ENCODE measurements at places on chromosomes 2 and 18. TPM values are rescaled to one million over a fixed set of nuclear protein-coding genes. Genes with fewer than 3 reads are reported as not detected.
A peak's percentile ranks its signal among the peaks of the same experiment; 100 is the strongest.

The APOB gene
- not detected for total RNA-seq

The MALL gene
- 0.27 TPM for total RNA-seq

The CYB5A gene
- 11.1 TPM for total RNA-seq

The GPR39 gene
- total RNA-seq, result not detected

The KYNU gene
- total RNA-seq, result not detected

The PLEKHM3 gene
- total RNA-seq, result 15.1 TPM

The RNF144A gene
- total RNA-seq, result 9.0 TPM

The CDK15 gene
- not detected for total RNA-seq

The IKZF2 gene
- 225 TPM for total RNA-seq

The ASIC4 gene
- total RNA-seq, result 0.12 TPM

DNA sequence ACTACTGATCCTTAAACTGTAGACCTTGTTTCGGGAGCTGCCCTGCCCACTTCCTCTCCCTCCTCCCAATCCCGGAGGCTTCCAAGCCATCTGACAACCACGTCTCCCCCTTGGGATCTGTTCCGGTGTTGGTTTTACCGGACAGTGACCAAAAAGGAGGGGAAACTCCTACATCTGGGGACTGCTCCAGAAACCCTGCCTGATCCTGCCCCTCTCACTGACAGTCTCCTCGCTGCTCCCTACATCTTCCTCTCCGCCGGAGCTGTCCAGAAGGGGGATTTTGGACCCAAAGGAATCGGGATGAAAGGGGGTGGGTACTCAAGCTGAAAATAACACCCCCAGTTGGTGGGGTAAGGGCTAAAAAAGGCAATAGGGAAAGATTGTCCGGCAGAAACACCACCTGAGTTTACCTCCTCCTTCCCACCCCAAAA lies 1.5 kb downstream of the INO80D start:
- DNase-seq, result no peak

DNA sequence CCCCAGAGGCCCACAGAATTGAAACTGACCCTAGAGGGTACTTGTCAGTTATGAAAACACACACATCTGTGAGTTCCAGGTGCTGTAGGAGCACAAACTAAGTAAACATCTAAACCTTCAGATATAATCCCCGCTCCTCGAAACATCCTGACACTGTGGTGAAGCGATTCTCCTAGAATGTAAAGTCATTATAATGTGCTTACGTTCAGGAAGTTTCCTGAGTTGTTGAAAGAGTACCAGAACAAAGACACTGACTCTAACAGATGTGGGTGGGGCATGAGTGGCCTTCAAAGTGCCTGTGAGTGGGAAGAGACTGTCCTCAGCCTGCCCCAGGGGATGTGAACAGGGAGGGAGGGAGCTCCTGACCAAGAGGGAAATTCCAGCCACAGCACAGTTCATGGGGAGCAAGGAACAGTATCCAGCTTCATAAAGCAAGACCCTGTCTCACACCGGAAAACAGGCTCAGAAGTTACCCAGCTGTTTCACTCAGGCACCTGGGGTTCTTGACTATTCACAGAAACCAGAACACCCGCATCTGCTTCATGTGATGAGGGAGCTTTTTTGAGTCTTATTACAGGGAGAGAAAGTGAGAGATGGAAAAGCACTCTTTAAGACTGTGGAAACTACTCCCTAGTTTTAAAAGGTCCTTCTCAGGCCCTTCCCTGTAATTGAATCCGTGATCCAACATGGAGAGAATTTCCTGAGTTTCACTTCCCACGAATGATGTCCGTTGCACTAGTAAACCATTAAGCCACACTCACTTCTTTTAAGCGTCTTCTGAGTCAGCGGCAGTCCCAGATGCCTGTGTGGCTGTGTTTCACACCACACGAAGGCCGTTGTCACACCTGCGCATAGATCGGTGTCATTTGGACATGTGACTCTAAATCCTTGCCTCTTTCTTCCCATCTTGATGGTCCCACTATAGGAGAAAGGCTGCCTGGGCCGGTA lies 88.6 kb upstream of the EML6 start:
- DNase-seq, result peak; percentile 33

- DNase-seq, result no peak
Observed at GRCh38 chr18:31102025-31102684, at the start of gene DSC2. DSC2 (minus strand) TSS chr18:31102421; CDS start chr18:31101971, 450 bp downstream.

GRCh38 chr2:171404261-171404660 lies 29.5 kb downstream of the METTL8 start:
- no peak for DNase-seq

DNA sequence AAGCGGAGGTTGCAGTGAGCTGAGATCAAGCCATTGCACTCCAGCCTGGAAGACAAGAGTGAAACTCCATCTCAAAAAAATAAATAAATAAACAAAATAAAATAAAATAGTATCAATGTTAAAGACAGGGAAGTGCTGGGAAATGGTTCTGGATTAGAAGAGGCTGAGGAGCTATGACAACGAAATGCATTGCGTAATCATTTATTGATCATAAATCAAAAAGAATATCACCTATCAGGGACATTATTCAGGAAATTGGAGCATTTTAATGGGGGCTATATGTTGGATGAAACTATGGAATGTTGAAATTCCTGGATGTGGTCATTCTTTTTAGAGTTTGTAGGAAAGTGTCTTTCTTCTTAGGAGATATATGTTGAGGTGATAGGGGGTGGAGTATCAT lies 30.9 kb upstream of the MTA3 start:
- DNase-seq, result no peak

GRCh38 chr18:77207540-77207939 lies 42.1 kb upstream of the GALR1 start:
- peak; percentile 68 for DNase-seq

GRCh38 chr2:162732946-162733698 lies 105.4 kb downstream of the KCNH7 start:
- DNase-seq, result no peak

- no peak for DNase-seq
Observed at GRCh38 chr18:28669165-28669564, 492.2 kb upstream of the CDH2 start.

DNA sequence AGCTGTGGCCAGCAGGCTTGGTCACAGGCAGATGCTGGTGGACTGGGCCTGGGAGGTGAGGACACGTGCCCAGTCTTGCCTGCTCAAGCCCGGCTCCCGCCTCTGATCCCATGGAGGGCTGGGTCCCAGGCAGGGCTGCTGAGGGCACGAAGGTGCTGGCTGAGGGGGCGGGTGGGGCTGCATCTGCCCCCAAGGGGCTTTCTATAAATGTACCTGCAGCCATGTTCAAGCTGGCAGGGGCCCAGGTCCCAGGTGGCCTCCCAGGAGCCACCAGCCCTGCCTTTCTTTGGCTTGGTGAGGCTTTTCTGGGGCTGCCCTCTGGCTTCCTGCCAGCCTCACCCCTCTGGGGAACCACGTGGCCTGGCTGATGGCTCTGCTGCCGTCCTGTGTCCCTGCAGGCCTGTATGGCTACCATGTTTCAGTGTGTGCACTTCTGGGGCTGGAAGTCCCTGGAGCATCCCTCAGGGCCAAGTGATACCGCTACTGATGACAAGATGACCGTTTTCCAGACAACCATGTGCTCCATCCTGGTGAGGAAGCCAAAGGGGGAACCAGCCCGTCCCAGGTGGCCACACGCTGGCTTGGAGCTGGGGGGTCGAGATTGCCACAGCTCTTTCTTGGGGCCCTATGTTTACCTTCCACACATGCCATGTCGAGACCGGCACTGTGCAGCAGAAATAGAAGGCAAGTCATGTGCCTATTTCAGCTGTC lies 23.2 kb downstream of the HJURP start:
- no peak for DNase-seq

GRCh38 chr18:7104649-7105048 lies 12.9 kb downstream of the LAMA1 start:
- DNase-seq, result no peak

DNA sequence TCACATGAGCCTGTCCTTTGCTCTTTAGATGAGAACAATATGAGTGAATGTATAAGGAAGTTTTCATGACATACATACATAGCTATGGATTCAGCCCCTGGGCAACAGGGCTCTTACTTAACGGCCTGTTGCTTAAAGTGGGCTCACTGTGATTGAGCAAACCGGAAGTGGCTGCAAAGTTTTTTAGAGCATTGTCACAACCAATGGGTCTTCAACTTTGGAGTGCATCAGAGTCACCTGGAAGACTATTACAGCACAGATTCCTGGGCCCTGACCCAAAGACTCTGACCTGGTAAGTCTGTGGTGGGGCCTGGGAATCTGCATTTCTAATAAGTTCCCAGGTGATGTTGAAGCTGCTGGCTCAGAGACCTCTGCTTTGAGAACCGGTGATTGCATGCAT lies 106.3 kb upstream of the SEC11C start:
- no peak for DNase-seq

GRCh38 chr2:212596276-212596675 lies 57.7 kb upstream of the ERBB4 start:
- DNase-seq, result no peak

DNA sequence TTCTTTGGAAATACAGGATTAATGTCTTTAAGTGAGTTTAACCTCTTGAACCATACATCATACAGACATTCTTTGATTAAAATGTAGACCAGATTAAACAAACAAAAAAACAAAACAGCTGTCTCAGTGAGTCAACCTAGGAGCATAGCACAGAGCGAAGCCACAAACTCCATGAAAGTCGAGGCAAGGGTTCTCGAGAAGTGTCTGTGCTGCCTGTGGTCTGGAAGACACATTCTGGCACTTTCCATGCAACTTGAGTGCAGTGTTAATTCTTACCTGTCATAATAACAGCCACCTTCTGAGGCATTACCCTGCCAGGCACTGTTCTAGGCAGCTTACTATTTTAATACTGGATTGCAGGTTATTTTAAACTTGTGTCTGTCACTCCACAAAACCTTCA lies 435.5 kb upstream of the MMADHC start:
- peak; percentile 20 for DNase-seq

GRCh38 chr2:25960920-25961319 lies 21.4 kb downstream of the KIF3C start:
- DNase-seq, result no peak

DNA sequence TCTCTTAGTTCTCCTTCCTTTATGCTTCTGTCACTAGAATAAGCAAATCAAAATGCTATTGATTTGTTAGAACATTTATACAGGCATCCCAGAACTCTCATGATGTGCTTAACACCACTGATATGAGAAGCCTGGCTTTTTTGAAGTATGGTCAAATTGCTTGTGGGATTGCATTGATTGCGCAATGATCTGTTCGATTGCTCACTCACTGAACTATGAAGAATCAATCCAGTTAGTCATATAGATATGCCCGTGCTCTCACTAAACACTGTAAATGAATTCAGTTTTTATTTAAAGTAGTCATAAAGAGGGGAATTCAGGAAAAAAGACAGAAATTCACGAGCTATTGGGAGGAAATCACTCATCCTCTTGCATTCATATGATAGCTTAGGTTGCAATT lies 1237.8 kb downstream of the SUCLG1 start:
- DNase-seq, result no peak

DNA sequence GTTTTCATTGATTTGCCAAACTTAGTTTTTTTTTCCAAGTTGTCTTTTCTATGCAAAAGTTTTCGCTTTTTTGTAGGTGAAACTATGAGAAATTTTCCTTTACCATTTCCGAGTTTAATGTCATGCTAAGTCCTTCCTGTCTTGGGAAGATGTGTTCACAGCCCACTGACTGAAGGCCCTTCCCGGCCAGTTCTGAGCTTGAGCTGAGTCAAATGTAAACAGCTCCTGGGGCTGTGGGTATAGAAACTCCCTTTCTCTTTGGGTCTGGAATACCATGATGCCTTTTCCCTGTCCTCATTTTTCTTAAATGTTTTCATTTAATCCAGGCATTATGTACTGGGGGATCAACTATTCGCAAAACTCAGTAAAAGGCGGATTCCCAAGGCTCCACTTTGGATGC lies 69.8 kb upstream of the IL1R1 start:
- no peak for DNase-seq

- no peak for DNase-seq
Observed at GRCh38 chr2:181992776-181993175, 7.1 kb downstream of the PPP1R1C start.

- DNase-seq, result no peak
Observed at GRCh38 chr2:104790100-104790811, 63.7 kb upstream of the POU3F3 start.

GRCh38 chr2:157324331-157324843 lies 1.2 kb downstream of the ERMN start:
- no peak for DNase-seq

DNA sequence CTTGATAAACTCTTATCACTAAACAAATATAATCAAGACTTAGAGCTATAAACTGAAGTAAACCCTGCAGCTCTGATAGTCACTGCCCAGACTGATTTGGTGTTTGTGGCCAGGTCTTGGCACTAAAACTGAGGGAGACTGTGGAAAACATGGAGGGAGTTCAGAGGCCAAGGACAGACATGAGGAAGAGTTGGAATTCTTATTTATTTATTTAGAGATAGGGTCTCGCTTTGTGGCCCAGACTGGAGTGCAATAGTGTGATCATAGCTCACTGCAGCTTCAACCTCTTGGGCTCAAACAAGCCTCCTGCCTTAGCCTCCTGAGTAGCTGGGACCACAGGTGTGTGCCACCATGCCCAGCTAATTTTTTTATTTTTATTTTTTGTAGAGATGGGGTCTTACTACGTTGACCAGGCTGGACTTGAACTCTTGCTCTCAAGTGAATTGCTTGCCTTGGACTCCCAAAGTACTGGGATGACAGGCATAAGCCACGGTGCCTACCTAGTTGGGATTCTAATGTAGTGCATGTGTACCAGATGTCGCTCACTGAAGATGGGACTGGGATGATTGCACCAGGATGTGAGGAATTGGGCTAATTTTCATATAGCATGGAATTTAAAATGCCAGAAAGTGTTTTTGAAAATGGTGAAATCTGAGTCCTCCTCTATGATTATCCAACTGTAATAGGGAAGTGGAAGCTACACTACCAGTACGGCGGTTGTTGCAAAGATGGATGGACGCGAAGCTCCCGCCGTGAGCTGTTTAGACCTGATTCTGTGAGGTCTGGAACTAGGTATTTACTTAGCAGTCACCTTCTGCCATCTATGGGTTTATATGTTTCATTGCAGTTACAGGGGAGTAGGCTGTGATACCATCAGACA lies 52.7 kb upstream of the CTLA4 start:
- peak; percentile 34 for DNase-seq

Measured in CD4-positive, CD25-positive, alpha-beta regulatory T cell (primary cell).